Stimulated activated CD4-positive, alpha-beta T cell treated with anti-CD3 and anti-CD28 coated beads, TNF-alpha, amount 100 ng/mL, for 4 hours (primary cell): ENCODE measurements at places on chromosomes 1 and 21.

DNA sequence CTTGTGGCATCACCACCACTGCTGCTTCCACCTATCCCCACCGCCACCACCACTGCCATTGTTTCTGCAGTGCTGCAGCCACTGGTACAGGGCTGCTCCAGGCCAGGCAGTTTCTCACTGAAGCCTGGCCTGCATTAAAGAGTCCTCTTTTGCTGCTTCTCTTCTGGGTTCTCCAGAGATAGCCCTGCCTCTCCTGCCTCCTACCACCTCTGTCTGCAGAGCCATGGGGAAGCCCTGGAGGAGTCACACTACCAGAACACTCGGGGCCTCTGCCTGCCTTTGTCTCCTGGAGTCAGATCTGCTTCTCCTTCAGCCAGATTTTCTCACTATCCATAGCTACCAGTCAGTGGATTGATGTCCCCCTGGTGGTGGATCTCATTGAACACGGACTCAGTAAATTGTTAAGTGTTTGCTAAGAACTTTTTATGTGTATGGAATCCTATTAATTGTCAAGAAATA lies 37.7 kb upstream of the DDAH1 start:
- no peak for DNase-seq

GRCh38 chr1:228149406-228150119 lies at the start of gene GJC2:
Gene GJC2 (plus strand): TSS chr1:228149930. CDS start chr1:228157759, 7,829 bp downstream.
- DNase-seq = no peak

GRCh38 chr1:50368179-50369007 lies 54.9 kb downstream of the DMRTA2 start:
- DNase-seq = no peak

- DNase-seq = no peak
Observed at GRCh38 chr1:227635596-227635995, 72.2 kb downstream of the ZNF678 start.

DNA sequence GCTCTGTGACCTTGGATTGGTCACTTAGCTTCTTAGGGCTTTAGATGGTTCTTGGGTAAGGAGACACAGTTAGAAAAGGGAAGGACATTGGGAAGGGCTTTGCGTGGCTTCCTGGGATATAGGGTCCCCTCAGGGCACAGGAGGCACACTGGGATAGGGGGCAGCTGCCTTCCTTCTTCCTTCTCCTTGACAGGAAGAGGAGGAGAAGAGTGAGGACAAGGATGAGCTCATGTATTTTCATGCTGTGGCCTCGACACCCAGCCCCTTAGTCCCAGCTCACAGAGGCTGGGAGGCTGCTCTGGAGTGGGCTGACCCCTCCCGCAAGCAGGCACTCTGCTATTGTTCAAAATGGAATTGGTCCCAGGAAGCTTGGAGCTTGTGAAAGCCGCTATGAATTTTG lies 45.7 kb upstream of the POU3F1 start:
- no peak for DNase-seq
